Neural crest cell (in vitro differentiated cells): ENCODE measurements at places on chromosomes 3 and 15.

DNA sequence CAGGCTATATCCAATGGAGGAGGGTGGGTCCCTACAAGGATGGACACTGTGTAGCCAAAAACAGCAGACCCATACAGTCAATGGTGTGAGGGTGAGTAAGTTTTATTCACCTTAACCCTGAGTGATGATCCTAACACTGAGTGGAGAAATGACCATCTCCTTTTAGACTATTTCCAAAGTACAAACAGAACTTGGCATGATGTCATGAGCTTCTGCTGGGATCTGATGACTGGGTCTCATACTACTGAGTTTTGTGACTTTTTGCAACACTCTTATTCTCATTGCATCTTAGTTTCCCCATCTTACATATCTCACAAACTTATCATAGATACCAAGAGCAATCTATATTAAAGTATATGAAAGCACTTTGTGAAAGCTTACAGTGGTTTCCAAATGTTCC lies 330.3 kb upstream of the CFAP20DC start:
- DNase-seq, result no peak

- DNase-seq, result no peak
Observed at GRCh38 chr3:126512026-126512425, 5.5 kb downstream of the UROC1 start.

DNA sequence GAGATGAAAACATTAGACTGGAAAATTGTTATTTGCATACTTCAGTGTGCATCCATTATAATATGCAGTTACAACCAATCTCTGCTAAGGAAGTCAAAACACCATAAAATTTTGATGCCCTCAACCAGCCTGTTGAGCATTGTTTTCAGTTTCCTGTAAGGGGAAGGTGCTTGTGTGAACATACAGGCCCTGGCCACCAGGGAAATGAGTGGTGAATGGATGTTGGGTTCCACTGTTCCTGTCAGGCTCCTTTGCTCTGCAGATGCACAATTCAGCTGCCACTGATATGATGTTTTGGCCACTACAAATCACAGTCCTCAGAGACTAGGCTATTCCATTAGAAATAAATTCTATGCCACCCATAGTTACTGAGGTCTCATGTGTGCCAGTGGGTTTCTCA lies 184.6 kb downstream of the SYNPR start:
- no peak for DNase-seq

DNA sequence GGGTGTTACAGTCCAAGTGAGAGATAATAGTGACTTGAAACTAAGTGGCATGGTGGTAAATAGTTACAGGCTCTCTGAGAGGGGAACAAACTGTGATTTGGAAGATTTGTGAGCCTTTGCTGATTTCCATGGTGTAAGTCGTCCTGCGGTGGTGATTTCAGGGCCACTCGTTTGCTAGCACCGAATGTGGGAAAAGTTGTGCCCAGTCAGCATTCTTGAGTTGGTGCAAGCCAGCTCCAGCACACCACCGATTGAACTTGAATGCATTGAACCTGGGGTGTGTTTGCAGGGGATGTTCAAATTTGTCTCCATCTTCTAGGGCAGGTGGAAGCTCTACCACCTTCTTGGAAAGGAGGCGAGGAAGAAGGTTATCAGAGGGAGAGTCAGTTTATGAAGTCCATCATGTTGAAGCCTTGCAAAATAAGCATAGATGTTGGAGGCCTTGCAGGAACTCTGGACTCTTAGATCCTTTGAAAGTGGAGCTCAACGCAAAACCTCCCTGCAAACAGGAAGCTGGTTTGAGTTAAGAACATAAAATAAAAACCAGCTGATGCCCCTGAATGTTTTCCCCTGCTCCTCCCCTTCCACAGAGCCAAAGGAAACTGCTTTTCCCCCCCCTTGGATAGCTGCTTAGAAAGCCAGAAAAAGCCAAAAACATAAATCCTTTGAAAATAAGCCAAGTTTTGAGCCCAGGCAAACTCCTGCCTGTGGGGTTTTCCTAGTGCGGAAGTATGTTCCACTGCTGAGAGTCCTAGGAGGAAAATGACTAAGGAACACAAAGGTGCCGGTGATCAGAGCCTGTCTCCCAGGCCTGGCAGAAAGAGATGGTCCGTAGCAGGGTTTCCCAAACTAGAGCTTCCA lies 21.9 kb downstream of the MAPKBP1 start:
- DNase-seq, result no peak

DNA sequence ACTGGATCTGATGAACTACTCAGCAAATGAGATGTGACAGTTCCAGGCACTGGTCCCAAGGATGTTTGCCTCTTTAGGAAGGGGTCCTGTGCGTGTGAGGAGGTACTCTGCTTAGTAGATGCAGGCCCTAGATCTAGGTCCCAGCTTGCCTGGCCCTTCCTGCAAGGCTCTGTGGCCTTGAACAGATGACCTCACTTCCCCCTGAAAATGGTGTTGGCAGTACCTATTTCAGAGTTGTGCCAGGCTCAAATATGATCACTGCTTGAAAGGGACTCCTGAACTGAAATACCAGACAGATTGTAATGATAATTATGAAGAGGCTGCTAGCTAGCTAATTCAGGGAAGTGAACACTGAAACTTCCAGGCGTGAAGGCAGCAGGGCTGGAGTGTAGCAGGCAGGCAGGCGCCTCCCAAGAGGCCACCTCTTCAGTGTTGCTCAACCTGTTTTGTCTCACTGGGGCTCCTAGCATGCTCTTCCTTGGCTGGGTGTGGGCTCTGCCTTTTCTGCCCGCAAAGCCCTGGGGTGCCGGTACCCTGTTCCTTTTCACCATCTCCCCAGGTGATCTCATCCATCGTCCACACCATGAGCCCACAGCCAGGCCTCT lies 24.1 kb upstream of the CPNE9 start:
- DNase-seq, result no peak

DNA sequence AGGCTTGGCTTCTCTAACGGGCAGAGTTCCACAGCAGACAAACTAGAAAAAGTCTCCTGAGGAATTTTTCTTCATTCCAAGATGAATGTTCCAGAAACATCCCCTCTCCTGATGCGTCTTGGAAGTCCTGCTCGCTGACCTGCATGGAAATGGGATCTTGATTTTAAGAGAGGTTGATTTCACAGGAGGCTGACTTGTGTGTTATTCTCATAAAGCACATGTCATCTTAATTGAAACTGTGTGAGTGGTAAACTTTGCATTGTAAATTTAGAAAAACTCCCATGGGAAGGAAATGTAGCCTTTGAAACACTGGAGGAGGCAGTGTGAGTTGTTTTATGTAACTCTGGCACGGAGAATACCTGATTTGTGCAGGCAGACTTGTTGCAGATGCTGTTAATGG lies 337.8 kb upstream of the NR2E3 start:
- DNase-seq, result no peak

DNA sequence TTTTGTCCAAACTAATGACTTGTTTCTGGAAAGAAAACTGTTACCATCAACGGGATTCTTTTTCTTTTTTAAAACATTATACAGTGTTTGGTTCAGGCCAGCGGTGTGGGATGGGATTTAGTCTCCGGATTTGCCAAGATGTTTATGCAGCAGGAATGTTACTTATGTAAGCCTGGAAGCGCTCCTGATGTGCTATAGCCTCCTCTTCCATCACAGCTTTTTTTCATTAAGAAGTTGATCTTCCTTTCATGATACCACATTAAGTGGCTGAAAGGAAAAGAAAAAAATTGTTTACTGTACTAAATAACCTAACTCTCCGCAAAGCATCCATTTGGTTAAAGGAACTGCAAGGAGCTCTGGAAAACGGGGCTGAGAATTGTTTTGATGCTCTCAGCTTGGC lies 120.5 kb upstream of the ALDH1A3 start:
- DNase-seq, result no peak

GRCh38 chr3:30686799-30687198 lies 80.4 kb downstream of the TGFBR2 start:
- DNase-seq, result no peak
